Amniotic stem cell (primary cell): ENCODE measurements at places on chromosomes 2 and 18.

DNA sequence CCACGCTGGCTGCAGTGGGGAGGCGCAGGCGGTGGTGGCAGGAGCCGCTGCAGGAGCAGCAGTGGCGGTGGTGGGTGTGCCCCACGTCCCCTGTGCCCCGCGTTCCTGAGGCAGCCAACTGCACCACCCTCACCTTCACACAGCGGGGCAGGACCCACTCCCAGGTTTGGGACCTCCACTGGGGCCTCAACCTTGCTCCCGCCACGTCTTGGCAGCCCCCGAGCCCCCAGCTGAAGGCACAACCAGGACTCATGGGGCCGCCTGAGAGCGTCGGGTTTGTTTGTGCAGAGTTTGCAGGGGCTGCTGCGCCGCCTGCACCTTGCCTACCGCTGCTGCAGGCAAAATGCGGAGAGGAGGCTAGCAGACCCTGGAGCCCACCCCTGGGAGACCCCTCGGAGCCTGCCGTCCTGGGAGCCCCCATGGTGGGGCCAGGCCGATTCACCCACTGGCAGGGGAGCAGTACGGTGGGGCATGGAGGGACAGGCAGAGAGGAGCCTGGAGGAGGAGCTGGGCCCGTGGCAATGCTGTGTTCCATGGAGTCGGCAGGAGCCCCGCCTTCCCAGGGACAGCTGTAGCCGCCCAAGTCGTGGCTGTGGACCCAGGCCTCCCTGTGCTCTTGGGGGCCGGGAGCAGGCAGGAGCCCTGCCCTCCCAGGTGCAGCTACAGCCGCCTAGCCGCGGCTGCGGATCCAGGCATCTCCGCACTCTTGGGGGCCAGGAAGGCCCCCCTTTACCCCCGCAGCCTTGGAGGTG lies 14.7 kb upstream of the EML6 start:
- no peak for DNase-seq

DNA sequence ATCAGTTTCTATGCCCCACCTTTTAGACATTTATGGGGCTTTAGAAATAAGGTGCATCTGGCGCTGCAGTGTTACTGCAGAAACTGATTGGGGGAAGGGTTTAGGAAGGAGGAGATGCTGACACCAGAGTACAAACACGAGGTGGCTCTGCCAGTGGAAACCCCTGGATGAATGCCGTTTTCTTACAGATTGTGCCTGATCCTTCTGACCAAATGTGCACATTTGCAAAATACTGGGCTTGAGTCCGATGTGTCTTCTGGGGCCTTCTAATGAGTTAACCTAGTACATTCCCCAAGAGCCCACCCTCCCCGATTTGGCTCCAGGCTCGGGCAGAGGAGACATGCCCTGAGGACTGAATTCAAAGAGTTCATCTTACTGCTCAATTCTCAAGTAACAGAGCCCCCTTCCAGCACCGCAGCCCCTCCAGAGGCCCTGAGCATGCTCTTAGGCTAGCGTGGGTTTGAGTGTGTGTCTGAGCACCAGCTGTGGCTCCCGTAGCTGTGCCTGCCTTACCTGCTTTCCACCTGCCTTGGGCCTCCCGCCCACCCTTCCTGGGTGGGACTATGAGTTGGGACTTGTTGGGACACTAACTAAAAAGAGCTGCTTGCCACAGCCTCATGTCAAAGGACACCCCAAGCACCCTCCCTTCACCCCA lies 116.7 kb upstream of the COPS8 start:
- no peak for DNase-seq

GRCh38 chr2:236726701-236727450 lies 157.3 kb downstream of the ACKR3 start:
- DNase-seq, result no peak

DNA sequence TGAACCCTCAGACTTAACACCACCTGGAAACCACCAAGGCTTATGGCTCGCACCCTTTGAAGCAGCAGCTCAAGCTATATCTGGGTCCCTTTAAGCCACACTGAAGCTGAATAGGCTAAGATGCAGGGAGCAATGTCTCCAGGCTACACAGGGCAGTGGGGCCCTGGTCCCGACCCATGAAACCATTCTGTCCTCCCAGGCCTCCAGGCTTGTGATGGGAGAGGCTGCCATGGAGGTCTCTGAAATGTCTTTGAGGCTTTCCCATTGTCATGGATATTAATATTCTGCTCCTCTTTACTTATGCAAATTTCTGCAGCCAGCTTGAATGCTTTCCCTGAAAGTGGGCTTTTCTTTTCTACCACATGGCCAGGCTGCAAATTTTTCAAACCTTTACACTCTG lies 608.7 kb downstream of the CNTNAP5 start:
- DNase-seq, result no peak

DNA sequence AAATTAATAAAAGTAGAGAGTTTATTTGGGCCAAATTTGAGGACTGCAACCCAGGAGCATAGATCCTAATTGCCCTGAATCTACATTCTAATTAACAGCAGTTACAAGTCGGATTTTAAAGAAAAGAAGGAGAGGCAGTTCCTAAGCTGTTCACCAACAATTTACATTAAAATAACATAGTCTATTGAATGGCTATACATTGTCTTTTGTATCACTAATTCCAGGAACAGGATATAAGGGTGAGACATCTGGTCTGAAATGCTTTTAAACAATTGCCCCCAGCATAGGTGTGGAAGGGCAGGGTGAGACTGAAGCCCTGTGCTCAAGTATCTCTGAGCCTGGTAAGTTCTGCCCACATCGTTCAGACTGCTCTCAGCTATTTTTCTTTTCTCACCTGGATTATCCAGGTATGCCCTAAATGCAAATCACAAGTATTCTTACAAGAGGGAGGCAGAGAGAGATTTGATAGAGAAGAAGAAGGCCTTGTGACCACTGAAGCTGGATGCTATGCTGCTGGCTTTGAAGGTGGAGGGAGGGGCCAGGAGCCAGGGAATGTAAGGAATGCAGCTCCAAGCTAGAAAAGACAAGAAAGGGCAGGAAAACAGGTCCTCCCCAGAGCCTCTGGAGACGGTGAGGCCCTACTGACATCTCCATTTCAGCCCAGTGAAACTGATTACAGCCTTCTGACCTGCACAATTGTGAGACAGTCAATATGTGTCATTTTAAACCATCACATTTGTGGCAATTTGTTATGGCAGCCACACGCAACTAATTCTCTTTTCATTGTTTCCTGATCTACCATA lies 189.4 kb upstream of the ARL4C start:
- DNase-seq, result no peak

DNA sequence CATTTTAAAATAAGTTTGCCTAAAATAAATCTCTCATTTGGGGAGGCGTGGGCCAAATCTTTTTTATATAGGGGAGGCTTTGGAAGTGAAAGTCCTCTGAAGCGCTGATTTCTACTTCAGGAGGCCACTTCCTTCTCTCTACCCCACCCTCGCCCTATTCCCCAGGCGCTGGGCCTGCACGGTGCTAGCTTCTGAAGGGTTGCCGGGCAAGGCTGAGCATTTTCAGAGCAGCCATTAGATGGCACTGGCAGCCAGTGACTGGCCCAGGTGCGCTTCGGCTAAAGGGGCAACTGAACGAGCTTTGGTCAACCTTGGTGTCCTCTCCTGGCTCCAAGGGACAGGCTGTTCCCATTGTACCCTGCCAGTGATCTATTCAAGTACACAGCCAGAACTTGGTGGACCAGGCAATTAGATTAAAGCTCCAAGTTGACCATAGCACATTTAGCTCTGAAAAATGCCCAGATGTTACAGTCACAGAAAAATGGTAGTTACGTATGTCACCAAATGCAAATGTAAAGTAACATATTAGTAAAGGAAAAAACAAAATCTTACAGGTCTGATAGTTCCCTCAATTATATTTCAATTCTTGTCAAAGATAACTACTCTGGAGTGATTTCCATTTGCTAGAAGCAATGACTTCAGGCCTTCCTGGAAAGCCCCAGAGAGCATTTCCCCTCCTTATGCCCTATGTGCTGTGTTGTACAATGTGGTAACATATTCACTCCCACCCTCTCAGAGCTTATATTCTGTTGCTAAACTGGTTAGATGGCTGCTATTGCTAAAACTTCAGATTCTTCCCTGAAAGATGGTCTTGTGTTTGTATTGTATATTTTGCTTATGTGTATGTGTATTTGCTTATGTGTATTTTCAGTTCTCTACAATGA lies 2.1 kb downstream of the POMC start:
- DNase-seq, result no peak
